Activated CD8-positive, alpha-beta memory T cell treated with anti-CD3 and anti-CD28 coated beads for 48 hours (primary cell): ENCODE measurements at places on chromosomes 13 and 19.

- DNase-seq, result no peak
Measured at GRCh38 chr13:89897681-89898080, 1449.8 kb upstream of the MIR17HG start.

GRCh38 chr19:47274891-47275761, 441 bp downstream of the INAFM1 start:
- no peak for DNase-seq

DNA sequence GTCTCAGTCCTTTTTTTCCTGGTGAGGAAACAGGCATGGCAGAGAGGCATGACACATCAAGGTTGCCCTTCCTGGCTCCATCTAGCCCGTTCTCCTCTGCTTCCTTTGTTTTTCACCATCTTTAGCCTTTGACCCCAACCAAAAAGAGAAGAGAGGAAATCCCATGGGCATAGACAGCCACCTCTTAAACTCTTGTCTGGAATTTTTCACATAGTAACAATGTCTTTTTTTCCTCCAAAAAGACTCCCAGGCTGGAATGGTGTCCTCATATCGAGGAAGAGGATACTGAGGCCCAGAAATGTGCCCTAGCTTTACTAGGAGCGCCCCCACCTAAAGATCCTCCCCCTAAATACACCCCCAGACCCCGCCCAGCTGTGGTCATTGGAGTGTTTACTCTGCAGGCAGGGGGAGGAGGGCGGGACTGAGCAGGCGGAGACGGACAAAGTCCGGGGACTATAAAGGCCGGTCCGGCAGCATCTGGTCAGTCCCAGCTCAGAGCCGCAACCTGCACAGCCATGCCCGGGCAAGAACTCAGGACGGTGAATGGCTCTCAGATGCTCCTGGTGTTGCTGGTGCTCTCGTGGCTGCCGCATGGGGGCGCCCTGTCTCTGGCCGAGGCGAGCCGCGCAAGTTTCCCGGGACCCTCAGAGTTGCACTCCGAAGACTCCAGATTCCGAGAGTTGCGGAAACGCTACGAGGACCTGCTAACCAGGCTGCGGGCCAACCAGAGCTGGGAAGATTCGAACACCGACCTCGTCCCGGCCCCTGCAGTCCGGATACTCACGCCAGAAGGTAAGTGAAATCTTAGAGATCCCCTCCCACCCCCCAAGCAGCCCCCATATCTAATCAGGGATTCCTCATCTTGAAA, at the start of gene GDF15:
TSS of gene GDF15 (plus strand) at position 484 of the 868 bp plus-strand sequence. CDS start at position 516, 32 bp downstream.
- peak; percentile 22 for DNase-seq

GRCh38 chr13:30043631-30043925, 193.2 kb upstream of the UBL3 start:
- DNase-seq, result no peak

DNA sequence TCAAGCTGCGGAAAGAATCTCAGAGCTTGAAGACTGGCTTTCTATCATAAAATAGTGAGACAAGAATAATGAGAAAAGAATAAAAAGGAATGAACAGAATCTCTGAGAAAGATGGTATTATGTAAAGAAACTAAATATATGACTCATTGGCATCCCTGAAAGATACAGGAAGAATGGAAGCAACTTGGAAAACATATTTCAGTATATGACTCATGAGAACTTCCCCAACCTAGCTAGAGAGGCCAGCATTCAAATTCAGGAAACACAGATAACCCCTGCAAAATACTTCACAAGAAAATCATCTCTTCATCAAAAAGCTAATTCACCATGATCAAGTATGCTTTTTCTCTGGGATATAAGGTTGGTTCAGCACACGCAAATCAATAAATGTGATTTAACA, 2318.0 kb downstream of the PCDH9 start:
- no peak for DNase-seq
